ENCODE measurements at places on chromosomes 3 and 15.

- no peak for DNase-seq
These were observed 50.4 kb upstream of the CASR start for GRCh38 chr3:122132949-122133540.

DNA sequence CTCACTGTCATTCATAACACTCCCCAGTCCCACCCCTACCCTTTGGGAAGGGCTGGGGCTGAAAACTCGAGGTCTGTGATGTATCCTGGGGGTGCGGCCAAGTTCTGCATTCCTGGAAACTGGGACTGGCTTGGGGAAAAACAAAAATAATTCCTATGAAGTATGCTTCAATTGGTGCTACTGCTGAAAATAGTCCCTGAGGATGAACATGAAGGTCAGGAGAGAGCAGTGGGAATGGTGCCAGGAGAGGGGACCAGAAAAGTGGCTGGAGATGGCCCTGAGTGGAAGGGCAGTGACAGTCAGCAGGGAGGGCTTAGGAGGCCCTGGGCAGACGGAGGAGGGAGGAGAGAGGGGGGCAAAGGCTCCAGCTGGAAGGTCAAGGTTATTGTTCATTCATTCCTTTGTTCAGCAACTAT is 4.8 kb upstream of the ISLR start:
- no peak for DNase-seq

GRCh38 chr3:38588371-38588971 is 61.0 kb downstream of the SCN5A start:
- no peak for DNase-seq

- no peak for DNase-seq
These were observed 1.8 kb downstream of the CX3CR1 start for GRCh38 chr3:39277893-39278615.

DNA sequence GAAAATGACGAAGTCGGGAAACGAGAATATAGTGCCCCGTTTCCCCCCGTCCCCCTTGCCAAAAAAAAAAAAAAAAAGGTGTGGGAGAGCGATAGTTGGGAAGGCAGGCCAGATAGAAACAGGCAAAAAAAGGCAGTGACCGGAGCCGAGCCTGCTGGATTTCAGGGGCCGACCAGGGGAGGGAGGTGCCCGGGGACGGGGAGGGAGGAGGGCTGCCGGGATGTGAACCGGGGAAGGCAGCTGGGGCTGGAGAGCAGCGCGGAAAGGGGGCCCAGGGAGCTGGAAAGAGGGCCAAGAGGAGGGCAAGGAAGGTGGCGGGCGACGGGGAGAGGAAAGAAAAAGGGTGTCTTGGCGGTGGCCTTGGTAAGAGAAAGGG is 837 bp downstream of the LRRN1 start:
- DNase-seq: peak; percentile 78

- DNase-seq: peak; percentile 20
These were observed 35.9 kb downstream of the TLE3 start for GRCh38 chr15:70061696-70062270.

DNA sequence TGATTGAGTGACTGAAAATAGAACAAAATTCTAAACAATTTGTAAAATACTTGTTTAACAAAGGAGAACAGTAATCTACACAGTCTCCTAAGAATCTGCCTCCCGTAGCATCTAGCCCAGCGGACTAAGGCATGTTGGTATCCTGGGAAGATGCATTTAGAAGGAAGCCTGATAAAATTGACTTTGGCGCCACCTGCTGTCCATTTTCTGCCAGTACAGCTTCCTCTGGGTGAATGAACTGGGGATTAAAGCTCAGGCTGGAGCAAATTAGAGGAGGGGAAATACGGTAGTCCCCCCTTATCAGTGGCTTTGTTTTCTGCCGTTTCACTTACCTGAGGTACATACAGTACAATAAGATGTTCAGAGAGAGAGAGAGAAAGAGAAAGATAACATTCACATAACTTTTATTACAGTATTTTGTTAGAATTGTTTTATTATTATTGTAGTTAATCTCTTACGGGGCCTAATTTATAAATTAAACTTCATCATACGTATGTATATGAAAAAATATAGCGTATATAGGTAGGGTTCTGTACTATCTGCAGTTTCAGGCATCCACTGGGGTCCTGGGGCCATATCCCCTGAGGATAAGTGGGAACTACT is 191.6 kb downstream of the GAP43 start:
- DNase-seq: peak; percentile 89

GRCh38 chr3:176055836-176056235 is 1141.4 kb downstream of the TBL1XR1 start:
- DNase-seq: no peak

GRCh38 chr3:8639659-8640000 is 5.0 kb downstream of the SSUH2 start:
- no peak for DNase-seq

- DNase-seq: peak; percentile 81
These were observed 4.1 kb upstream of the RARB start for GRCh38 chr3:25423780-25424588.

- DNase-seq: peak; percentile 25
These were observed 118.3 kb upstream of the TUSC7 start for GRCh38 chr3:116591236-116591635.

GRCh38 chr3:7290077-7290825 is 429.3 kb downstream of the GRM7 start:
- DNase-seq: no peak

- peak; percentile 80 for DNase-seq
These were observed 54.2 kb upstream of the TMCO5A start for GRCh38 chr15:37880009-37880834.

GRCh38 chr3:35422836-35423601 is 216.3 kb upstream of the ARPP21 start:
- peak; percentile 84 for DNase-seq

GRCh38 chr3:128841926-128842920 is 37.2 kb upstream of the ACAD9 start:
- no peak for DNase-seq

DNA sequence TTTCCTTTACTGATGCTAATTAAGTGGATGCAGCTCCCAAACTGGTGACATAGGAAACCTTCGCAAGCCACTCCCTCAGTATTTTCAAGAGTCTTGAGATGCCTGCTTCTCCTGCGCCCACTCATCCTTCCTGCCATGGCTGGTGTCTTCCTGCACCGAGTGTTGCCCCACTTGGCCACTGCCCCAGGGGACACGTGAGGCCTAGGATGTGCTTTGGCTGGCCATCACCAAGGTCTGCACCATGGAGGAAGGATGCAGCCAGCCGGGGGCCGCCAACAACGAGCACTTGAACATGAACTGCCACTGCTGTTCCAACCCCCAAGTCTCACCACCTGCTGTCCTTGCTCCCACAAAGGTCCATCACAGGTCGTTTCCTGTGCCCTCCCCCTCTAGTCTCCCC is 34.1 kb downstream of the EPHB3 start:
- DNase-seq: no peak

- no peak for DNase-seq
These were observed 155.9 kb upstream of the TLE3 start for GRCh38 chr15:70253461-70254156.

DNA sequence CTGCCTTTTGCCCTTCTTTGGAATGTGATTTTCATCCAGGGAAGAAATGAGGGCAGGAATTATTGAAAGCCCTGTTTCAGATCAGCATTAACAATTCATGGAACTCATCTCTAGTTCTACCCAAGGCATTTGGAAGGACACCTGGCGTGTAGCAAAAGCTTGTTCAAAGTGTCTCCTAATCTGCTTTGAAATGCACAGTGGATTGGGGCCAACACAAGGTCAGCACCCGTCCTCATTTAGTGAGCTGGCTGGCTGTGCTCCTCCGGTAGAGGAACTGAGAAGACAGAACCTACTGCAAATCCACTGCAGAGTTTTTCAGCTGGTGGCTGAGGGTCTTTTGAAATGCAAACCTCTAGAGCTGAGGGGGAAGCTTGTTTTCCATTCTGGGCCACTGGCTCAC is 141.6 kb upstream of the STT3B start:
- DNase-seq: no peak

DNA sequence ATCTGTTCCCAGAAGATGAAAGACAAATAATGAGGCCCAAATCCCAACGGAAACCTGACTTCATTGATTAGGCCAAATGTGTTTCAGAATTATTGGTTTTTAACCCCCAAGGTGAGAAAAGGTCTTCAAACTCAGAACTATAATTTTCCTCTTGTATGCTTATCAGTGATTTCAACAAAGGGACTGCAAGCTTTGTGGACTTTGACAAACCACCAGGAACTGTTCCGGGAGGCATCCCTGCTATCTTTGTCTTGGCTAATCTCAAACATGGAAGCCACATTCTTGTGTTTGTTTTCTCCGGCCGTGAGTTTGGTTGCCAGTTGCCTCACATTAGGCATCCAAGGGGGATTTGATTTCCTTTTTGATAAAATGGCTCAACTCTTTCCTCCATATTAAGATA is 19.5 kb downstream of the ARHGEF3 start:
- no peak for DNase-seq

GRCh38 chr3:10274601-10275000 is 18.1 kb downstream of the GHRL start:
- no peak for DNase-seq
